ENCODE measurements at places on chromosomes 12 and 14.

- no peak for DNase-seq
These were observed 139.1 kb downstream of the MED13L start for GRCh38 chr12:116138364-116138763.

DNA sequence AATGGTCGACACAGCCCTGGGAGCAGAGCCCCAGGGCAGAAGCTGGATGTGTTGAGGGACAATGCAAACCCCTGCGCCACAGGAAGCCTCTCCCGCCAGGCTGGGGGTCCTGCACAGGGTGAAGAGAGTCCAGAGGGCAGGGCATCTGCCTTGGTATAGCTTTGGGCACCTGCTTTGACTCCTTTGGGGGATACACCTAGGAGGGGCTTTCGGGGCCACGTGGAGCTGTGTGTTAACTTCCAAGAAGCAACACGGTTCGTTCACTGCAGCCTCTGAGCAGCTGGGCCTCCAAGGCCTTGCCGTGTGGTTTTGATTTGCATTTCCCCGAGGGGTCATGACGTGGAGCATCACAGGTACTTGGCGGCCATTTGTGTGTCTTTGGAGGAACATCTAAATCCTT lies 5.8 kb upstream of the PUS1 start:
- DNase-seq, result no peak

- no peak for DNase-seq
These were observed 26.1 kb downstream of the SMCO2 start for GRCh38 chr12:27472604-27473003.

DNA sequence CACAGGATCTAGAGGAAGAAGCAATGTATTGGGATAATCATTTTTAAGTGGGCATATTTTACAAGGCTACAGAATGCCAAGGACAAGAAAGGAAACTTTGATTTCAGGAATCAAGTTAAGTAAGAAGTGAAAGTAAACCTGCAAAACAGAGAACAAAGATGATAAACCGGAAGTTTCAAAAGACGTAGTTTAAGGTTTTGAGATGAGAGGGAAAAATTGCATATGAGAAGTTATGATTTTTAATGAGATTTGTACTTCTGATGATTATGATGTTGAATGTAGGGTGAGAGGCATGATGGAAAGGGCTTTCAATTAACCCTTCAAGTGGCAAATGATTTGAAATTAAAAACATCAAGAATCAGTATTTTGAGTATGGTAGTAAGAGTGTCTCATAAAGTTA lies 134.9 kb downstream of the CAPZA3 start:
- no peak for DNase-seq

DNA sequence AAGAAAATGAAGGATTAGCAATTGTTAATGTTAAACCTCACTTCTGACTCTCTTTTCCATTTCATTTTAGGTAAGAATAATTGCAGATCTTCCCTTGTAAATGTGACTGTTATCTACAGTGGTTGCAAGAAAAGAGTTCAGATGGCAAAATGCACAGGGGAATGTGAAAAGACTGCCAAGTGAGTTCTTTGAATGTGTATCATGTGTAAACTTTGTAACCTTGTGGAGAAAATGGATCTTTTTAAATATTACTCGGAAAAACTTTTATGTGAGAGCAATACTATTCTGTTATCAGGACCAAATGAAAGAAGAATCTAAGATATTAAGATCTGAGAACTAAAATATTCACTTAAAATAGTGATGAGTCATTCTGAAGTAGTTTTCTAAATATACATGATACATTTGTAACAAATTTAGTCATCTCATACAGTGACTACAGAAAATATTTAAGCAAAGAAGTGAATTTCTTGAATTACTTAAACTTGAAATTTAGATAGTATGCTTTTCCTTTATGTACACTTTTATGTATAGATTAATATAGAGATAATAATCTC lies 122.5 kb upstream of the CNTN1 start:
- DNase-seq, result no peak

- no peak for DNase-seq
These were observed 332.5 kb downstream of the CCER1 start for GRCh38 chr12:90622431-90622830.

DNA sequence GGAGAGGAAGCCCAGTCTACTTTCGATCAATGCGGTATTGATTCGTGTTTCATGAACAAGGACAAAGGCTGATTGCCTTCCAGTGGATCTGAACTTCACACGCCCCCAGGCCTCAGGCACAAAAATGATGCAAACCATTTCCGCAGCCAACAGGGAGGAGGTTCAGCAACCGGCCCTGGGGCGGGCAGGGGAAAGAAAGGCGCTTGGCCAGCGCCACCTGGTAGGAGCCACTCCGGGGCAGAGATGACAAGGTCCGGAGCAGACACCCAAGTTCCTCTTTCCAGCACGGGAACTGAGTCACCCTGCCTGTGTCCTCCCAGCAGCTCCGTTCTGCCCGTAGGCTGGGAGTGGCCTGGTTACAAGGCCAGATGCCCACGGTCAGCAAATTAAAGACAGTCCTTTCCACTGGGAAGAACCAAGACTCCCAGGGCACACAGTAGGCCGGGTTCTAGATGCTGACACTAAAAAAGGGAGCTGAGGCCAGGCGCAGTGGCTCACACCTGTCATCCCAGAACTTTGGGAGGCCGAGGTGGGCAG lies 136.3 kb downstream of the SCARB1 start:
- peak; percentile 76 for DNase-seq

GRCh38 chr12:30025317-30025716 lies 241.6 kb upstream of the TMTC1 start:
- no peak for DNase-seq

- no peak for DNase-seq
These were observed 87.0 kb upstream of the EEA1 start for GRCh38 chr12:93015871-93016751.

- no peak for DNase-seq
These were observed 62.4 kb upstream of the PSMC1 start for GRCh38 chr14:90193925-90194324.

DNA sequence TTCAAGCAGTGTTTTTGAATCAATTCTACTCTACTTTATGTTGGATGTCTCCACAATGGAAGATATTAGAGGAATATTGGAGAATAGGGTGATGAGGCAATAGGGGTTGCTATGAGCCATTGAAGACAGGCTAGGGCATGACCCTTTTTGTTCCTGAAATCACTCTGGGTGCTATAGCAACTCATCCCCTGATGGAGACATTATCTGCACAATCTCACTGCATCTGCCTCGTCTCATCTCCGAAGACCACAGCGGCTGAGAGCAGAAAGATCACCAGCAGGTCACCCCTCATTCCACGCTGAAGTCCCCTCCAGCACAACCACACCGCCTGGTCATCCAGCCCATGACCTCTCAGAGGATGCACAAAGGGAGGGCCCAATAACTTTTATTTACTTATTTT lies 150.4 kb upstream of the TMEM132C start:
- no peak for DNase-seq

GRCh38 chr12:69824028-69824427 lies 999 bp upstream of the MYRFL start:
- no peak for DNase-seq

DNA sequence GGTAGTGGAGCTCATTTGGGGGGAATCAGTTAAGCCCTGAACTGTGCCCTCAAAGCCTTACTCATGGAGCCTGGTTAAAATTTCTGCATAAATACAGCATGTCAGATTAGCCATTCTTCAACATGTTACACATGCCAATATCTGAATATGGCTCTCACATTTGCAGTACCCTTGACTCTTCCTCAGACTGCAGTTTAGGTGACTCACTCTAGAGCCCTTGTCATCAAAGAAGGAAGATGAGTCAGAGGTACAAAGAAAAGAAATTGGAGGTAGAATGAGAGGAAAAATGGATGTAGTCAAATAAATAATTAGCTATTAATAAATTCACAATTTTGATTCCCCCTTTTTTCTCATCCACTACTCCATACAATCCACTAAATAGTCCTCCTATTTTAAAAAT lies 23.6 kb upstream of the OR4K2 start:
- DNase-seq, result no peak

GRCh38 chr14:75495882-75496281 lies 26.4 kb upstream of the BATF start:
- DNase-seq, result no peak

GRCh38 chr14:106842687-106843086 lies 1316.3 kb downstream of the TMEM121 start:
- DNase-seq, result no peak

GRCh38 chr12:130204541-130204953 lies 42.3 kb downstream of the FZD10 start:
- DNase-seq, result no peak

DNA sequence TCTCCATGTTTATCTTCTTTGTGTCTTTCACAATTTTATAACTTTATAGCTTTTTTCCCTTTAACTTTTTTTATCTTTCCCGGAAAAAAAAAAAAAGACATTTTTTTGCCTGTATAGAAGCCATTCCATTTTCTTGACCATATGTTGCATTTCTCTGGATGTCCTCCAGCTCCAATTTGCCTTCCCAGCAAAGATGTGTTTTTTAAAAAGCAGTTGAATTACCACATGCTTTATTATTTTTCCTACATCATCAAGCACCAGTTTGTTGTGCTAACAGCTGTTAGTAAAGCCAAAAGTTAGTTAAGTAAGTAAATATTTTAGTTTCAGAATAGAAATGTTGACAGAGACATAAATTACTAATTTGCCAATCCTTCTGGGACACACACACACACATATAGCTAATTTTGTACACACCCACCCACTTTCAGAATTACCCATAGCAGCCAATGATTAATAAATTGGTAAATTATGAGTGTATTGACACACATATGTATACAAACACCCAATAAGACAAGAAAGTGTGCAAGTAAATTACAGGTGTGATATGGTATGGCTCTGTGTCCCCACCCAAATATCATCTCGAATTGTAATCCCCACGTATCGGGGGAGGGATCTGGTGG lies 118.3 kb downstream of the SLC38A6 start:
- no peak for DNase-seq

DNA sequence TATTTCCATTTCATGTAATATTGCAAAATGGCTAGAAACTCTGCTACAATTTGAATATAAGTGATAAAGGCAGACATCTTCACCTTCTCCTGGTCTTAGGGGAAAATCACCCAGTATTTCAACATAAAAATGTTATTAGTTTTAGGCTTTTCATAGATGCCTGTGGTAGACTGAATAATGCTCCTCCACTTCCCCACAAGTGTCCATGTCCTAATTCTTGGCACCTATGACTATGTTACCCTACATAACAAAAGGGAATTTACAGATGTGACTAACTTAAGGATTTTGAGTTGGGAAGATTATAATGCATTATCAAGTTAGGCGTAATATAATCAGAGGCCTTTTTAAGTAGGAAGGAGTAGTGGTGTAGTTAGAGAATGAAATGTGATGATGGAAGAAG lies 196.4 kb downstream of the TMTC3 start:
- DNase-seq, result no peak

DNA sequence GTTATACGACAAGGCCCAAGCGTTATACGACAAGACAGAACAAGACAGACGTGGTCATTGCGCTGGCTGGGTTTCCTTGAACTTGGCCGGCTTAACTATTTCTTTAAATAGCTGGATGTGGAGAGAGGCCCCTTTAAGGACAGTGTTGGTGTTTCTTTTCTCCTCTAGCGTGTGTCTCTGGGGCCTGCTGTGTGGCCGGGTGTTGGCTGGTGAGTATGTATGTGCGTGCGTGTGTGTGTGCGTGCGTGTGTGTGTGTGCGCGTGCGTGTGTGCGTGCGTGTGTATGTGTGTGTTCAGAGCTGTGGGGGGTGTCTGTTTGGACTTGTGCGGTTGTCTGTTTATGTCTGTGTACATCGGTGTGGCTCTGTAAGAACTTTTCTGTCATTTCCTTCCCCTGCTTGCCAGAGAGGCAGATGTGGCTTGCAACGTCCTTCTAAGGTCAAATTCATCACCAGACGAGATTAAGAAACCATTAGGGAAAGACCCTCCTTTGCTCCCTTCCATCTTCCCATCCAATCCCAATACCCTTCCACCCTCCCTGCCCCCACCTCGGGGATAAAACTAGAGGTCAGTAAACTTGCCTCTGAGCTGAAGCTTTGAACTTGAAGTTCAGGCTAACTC lies 78.6 kb upstream of the TBX3 start:
- no peak for DNase-seq

GRCh38 chr12:26246483-26247164 lies 51.3 kb downstream of the SSPN start:
- no peak for DNase-seq

DNA sequence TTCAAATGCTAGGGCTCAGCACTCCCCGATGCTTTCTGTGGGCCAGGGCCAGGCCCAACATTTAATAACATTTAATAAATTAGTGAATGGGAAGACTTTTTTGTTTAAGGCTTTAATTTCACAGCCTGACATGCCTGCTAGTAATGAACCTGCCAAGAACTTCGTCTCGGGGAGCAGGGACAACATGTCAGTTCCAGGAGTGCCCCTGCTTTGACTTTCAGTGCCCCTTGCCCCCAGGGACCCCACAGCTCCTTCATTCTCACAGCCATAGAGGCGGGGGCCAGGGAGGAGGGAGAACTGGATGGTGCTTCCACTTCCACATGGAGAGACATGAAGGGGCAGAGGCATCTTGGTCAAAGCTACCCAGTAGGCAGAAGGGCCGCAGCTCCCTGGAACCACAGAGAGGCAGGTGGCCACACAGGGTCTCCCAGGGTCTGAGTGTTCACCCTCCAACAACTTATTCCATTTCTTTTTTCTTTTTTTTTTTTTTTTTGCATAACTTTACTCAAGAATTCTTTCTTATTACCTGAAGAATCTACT lies 66.0 kb upstream of the DDX11 start:
- DNase-seq, result no peak

- DNase-seq, result no peak
These were observed 7.3 kb downstream of the LHX5 start for GRCh38 chr12:113464452-113464775.

DNA sequence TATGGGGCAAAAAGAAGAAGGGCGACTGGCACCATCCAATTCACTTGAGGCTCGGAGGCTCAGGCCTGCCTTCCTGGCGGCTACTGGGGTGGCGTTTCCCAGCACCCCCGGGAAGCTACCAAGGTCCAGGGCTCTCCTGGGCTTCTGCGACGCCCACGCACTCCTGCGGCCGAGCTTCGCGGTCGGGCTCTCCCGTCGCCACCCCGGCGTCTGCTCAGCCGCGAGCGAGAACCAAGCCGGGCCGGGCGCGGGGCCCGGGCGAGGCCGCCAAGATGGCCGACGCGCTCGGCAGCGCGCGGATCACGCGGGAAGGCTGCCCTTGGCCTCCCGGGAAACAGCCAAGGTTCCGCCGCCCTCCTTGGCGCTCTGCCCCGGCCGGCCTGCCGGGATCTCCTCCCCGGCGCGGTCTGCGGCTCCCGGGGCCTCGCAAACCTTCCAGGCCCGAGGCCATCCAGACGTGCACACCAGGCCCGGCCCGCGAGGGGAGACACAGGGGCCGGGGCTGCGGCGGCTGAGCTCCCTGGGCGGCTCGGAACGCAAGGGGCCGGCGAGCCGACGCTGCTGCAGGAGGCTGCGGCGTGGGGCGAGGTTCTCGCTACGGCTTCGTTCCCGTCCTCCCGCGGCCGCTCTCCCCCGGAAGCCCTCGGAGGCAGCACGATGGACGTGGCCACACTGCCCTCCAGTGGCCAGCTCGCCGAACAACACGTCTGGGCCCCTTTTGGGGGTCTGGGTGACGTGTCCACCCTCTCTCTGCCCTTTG lies 23.5 kb upstream of the ZFP36L1 start:
- peak; percentile 90 for DNase-seq

- no peak for DNase-seq
These were observed 10.2 kb upstream of the HMGA2 start for GRCh38 chr12:65814038-65814437.

- no peak for DNase-seq
These were observed 1075.8 kb upstream of the FLRT2 start for GRCh38 chr14:84454114-84454513.

GRCh38 chr12:80936353-80936641 lies 1.4 kb downstream of the LIN7A start:
- no peak for DNase-seq

Data from head of caudate nucleus (tissue), 42 donors.